ENCODE measurements at places on chromosomes 4 and X. TPM values are rescaled to one million over a fixed set of nuclear protein-coding genes. Genes with fewer than 3 reads are reported as not detected.

DNA sequence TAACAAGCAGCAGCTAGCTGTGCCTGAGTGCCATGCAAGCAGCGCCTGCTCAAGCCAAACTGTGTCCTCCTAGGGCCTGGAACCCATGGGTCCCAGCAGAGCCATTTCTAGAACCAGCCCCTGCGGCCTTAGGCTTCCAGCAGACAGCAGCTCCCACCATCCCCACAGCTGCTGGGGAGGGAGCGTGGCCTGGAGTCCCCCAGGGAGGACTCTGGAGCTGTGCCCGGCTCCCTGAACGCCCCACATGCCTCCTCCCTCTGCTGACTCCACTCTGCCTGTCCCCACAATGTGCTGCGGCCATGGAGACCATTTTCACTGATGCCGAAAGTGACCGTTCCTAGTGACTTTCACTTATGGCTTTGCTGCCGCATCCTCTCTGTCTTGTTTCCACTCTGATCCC, 45.9 kb downstream of the GAK start:
- no peak overlapping the region for H3K27ac ChIP-seq
- peaks cover 6% of the 10 kb centered on the region for H3K36me3 ChIP-seq
- H3K4me1 ChIP-seq = no peaks in the 10 kb centered on the region
- no peak for DNase-seq

DNA sequence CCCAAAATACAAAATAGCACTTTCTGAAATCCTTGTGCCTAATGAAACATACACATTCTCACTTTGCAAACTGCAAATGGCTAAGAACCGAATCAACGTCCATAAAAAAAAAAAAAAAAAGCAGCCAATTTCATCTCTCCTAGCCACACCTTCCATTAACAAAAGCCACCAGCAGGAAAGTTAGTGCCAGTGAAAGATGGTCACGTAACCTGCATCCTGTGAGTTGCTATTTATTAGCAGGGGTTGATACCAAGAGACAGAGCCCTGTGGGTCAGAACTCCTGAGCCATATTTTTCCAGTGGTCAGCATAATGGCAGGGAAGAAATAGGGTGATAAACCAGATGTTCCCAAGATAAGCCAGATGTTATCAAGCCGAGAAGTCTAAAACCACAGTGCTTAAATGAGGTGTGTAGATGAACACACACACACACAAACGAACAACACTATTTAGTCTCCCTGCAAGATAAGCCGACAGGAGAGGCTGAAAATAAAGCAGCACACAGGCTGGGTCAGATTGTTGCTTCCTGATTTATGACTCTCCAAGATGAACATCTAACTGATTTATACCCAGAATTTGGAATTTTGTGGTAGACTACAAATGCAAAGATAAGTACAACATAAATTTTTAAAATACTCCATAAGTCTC, 11.5 kb downstream of the PPARGC1A start:
- peaks cover 11% of the 10 kb centered on the region for H3K4me1 ChIP-seq
- no peak for DNase-seq

DNA sequence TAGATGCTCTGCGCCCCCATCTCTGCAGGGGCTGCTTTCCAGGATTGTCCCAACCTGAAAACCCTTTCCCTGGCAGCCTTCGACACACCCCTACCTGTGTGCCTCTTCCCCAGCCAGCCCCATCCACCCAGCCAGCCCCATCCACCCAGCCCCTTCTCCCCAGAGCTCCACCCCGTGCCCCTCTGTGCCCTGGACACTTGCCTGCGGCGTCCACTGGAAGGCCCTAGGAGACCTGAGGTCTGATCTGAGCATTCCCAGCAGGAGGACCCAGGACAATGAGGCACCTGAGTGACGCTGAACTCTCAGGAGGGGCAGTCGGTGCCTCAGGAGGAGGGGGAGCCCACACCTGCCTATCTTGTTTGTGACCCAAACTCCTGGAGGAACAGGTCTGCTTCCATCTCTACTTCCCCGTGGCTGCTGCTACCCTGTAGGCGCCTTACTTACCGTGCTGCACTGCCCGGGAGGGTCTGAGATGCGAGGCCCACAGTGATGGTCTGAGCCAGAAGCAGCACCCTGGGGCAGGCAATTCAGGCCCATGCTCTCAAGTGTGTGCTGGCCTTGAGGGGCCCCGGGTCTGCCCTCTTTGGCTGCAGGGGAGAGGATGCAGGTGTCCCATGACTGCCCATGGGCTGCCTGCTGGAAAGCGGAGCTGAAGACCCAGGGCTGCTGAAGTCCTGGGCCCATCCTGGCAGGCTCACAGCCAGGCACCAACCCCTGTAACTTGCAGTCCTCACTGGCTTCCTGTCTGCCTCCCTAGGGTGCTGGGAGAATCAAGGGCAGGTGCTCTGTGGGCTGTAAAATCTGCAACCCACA, 4.9 kb downstream of the LRPAP1 start:
- H3K27me3 ChIP-seq = no peaks in the 10 kb centered on the region
- peaks cover 42% of the 10 kb centered on the region for H3K4me1 ChIP-seq
- peak; percentile 18 for DNase-seq
- H3K36me3 ChIP-seq = peaks cover 61% of the 10 kb centered on the region
- H3K27ac ChIP-seq = no peak overlapping the region
- no peak overlapping the region for H3K4me3 ChIP-seq

GRCh38 chr4:175720067-175720466, 92.0 kb downstream of the GPM6A start:
- H3K27ac ChIP-seq = no peak overlapping the region
- no peaks in the 10 kb centered on the region for H3K27me3 ChIP-seq
- no peak for DNase-seq
- no peak overlapping the region for H3K4me3 ChIP-seq

GRCh38 chr4:78945651-78946179, 6.5 kb upstream of the PAQR3 start:
- no peak overlapping the region for H3K27ac ChIP-seq
- no peak overlapping the region for H3K4me3 ChIP-seq
- H3K27me3 ChIP-seq = no peaks in the 10 kb centered on the region
- no peak for DNase-seq

DNA sequence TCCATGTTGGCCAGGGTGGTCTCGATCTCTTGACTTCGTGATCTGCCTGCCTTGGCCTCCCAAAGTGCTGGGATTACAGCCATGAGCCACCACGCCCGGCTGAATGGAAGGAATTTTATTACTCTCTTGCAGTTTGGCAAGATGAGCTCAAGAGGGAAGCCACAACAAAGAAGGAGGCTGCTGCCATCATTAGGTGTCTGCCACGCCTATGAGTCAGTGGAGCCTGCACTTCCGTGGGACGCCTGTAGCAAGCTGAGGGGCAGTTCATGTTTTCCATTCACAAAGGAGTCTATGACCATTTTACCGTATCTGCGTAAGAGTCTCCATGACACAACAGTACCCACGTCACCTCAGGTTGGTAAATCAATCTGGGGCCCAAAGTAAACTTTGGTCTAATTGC, 51.2 kb upstream of the CHRNA9 start:
- no peaks in the 10 kb centered on the region for H3K27me3 ChIP-seq
- no peaks in the 10 kb centered on the region for H3K4me1 ChIP-seq
- no peak overlapping the region for H3K4me3 ChIP-seq
- no peaks in the 10 kb centered on the region for H3K36me3 ChIP-seq

- no peak for DNase-seq
- H3K4me3 ChIP-seq = no peak overlapping the region
- H3K36me3 ChIP-seq = peaks cover 9% of the 10 kb centered on the region
- H3K27ac ChIP-seq = no peak overlapping the region
- H3K4me1 ChIP-seq = no peaks in the 10 kb centered on the region
Observed at GRCh38 chr4:147968641-147969040, 236.8 kb downstream of the ARHGAP10 start.

DNA sequence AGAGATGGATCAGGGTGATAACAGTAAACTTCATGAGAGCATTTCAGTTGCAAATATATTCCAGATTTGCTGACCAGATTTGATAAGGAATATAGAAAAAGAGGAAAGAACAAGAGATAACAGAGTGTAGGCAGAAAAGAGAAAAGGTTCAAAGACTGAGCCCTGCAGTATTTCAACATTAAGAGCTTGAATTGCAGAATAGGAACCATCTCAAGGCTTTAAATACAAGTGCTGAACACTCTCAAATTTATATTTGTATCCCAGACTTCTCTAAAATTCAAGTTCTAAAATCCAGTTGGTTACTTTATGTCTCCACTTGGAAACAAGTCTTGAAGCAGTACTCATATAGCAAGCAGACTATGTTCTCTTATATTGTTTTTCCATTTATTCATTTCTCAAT, 9.7 kb upstream of the MYOZ2 start:
- H3K4me1 ChIP-seq = peaks cover 10% of the 10 kb centered on the region
- no peak overlapping the region for H3K27ac ChIP-seq

- H3K4me3 ChIP-seq = no peak overlapping the region
- no peaks in the 10 kb centered on the region for H3K27me3 ChIP-seq
- no peak overlapping the region for H3K27ac ChIP-seq
Observed at GRCh38 chr4:161577579-161578301, 586.1 kb downstream of the FSTL5 start.

DNA sequence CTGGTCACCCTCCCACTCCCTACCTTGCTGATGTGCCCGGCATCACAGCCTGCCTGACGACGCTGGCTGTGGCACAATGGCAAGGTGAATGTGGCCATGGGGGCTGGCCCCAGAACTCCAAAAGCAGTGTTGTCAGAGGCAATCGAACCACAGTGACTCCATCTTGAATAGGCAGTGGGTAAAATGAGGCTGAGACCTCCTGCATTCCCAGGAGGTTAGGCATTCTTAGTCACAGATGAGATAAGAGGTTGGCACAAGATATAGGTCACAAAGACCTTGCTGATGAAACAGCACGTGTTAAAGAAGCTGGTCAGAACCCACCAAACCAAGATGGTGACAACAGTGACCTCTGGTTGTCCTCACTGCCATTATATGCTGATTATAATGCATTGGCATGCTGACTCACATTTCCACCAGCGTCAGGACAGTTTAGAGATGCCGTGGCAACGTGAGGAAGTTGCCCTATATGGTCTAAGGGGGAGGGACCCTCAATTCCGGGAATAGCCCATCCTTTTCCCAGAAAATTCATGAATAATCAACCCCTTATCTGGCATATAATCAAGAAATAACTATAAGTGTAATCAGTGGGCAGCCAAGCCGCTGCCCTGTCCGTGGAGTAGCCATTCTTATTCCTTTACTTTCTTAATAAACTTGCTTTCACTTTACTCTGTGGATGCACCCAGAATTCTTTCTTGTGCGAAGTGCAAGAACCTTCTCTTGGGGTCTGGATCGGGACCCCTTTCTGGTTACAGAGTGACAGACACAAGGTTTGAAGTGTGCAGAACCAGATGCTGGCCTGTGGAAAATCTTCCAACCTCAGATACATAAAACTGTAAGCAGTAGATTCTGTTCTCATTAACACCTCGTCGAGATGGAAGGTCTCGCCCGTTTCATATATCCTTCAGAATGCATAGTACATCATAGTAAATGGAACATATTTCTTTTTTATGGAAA, 26.8 kb upstream of the CLDN24 start:
- peak; percentile 32 for DNase-seq
- H3K36me3 ChIP-seq = no peaks in the 10 kb centered on the region
- H3K27me3 ChIP-seq = no peaks in the 10 kb centered on the region
- peak overlapping the region; percentile 13 for H3K4me3 ChIP-seq
- no peaks in the 10 kb centered on the region for H3K4me1 ChIP-seq

The MAP9 gene
- total RNA-seq = 9.3 TPM

The TRIM61 gene
- total RNA-seq = 0.76 TPM

The SMIM43 gene
- not detected for total RNA-seq

The GPR50 gene
- not detected for total RNA-seq

The POU4F2 gene
- not detected for total RNA-seq

The WDR17 gene
- total RNA-seq = 2.8 TPM

The OSTC gene
- 53.5 TPM for total RNA-seq
